Right atrium auricular region (tissue), 2 donors: ENCODE measurements at places on chromosomes 12 and 14.

DNA sequence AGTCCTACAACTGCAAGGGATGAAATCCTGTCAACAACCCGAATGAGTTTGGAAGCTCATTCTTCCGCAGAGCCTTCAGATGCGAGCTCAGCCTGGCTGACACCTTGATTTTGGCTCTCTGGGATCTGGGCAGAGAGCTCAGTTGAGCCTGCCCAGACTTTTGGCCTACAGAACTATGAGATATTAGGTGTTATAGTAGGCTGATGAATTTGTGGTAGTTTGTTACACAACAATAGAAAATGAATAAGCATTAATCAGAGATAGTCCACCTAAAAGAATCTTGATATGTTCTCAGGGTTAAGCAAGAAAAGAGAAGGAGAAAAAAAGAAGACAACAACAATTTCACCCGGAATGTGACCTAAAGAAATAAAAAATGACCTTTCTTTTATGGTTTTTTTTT, 30.4 kb upstream of the GZMB start:
- no peak for DNase-seq

DNA sequence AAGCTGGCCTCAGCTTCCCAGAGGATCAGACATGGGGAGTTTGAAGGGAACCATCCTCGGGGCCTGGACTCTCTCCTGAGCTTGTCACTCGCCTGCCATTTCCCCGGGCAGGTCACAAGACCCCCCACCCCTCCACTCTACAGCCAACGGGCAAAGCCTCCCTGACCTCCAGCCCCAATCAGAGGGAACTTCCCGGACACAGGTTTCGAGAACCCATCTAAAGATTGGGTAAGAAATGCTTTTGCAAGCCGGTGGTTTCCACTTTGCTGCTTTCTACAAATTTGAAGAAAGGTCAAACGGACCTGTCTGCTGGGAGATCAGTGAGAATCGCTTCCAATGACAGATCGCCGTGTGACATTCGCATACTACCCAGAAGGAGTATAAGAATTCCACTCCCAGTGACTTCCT, 89.6 kb downstream of the SCARB1 start:
- DNase-seq, result no peak

DNA sequence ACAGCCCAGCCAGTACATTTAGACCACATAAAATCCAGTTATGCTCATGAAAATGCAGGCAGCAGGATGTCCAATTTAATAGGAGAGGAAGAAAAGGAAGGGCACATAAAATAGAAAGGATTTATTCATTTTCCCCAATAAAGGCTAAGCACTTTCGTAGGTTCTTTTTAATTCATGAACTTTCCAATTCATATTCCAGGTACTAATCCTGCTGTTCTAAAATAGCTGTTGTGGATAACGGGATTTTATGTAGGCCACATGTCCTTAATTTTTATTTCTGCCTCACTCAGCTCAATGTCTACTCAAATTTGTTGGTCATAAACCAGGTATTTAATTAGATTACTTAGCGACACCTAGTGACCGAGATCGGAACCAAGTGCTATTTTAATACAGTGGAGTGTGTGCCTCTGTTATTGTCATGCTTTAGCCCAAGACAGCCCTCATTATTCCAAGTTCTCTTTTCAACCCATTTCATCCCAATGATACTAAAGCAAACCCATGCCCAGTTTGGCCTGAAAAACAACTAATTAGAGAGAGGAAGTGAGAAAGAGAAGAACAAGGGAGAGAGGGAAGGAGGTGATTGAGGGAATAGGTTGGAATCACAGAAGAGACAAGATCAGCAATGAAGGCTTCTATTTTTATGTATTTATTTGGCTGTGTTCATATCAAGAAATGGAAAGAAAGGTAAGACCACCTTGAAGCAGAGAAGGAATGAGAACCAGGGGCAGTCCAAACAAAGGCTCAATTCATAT, 45.9 kb upstream of the IFNG-AS1 start:
- peak; percentile 78 for DNase-seq

DNA sequence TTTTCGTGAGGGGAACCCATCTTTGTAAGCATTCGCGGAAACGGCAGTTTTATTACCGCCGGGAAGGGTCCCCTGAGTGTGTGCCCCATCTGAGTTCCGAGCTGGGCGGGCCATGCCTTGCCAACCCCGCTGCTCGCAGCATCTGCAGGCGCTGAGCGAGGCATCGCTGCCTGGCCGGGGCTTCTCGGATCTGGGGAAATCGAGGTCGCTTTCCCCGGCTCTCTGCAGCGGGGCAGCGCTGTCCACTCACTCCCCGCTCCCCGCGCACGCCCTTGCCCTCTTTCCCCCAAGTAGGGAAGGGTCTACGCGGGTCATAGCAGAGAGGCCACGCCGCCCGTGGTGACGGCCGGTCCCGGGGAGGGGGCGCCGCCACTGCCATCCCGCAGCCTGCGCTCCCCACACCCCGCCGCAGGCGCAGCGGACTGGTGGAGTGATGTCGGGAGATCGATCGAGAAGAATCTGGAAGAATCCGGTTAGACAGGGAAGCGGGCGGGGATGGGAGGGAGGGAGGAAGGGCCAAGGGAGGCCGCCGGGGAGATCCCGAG, 507 bp upstream of the FKBP4 start:
- no peak for DNase-seq

- no peak for DNase-seq
These were observed 6.3 kb upstream of the RIN3 start for GRCh38 chr14:92507174-92507768.

DNA sequence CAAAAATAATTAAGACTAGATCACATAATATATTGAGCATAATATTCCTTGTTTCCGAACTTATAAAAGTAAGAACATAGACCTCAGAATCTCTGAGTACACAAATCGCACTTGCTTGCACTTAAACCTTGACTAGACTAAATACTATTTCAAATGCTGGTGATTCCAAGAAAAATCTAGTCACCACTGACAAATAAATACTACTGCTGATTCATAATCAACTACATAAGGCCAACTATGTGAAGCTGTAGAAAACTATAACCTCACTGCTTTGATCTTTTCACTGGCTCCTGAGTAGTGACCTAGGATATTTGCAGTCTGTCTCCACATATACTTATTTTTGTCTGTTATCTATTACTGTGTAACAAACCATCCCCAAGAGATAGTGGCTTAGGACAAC, 245.4 kb downstream of the DIO2 start:
- no peak for DNase-seq

- DNase-seq, result no peak
These were observed 368.7 kb downstream of the NELL2 start for GRCh38 chr12:44507461-44507860.

DNA sequence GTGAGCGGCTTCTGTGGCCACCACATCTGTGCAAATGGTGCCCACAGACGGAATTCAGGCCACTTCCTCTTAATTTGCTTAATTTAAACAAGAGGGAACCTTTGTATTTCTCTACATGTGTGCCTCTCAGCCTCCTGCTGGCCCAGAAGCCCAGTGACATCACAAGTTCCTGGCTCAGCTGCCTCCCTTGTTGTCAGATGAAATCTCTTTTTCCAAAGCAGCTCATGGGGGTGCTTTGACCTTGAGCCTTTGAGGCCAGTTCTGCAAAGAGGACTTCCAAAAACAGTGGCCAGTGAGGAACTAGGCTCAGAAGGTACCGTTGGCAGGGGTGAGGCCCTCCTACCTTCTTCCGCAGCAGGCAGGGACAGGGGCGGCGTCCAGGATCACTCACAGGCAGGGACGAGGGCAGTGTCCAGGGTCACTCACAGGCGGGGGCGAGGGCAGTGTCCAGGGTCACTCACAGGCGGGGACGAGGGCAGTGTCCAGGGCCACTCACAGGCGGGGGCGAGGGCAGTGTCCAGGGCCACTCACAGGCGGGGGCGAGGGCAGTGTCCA, 35.0 kb upstream of the GALNT9 start:
- no peak for DNase-seq

GRCh38 chr14:102830474-102831045, 53.3 kb downstream of the TRAF3 start:
- DNase-seq, result no peak

DNA sequence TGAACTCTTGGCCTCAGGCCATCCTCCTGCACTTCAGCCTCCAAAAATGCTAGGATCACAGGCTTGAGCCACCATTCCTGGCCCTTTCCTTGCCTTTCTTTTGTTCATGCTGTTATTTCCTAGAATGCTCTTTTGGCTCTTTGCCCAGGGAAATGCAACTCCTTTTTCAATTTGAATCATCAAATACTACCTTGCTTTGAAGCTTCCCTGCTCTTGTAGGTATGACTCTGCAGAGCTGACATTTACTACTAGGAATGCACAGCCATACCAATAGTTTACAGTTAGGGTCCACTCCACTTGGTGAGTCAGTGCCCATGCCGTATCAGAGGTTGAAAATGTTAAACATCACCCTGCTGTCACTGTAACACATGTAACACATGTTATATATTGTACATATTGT, 107.0 kb upstream of the CRY1 start:
- DNase-seq, result no peak

GRCh38 chr12:77932216-77932615, 101.5 kb downstream of the NAV3 start:
- no peak for DNase-seq

GRCh38 chr12:112018571-112019237, 5.5 kb downstream of the ERP29 start:
- no peak for DNase-seq

DNA sequence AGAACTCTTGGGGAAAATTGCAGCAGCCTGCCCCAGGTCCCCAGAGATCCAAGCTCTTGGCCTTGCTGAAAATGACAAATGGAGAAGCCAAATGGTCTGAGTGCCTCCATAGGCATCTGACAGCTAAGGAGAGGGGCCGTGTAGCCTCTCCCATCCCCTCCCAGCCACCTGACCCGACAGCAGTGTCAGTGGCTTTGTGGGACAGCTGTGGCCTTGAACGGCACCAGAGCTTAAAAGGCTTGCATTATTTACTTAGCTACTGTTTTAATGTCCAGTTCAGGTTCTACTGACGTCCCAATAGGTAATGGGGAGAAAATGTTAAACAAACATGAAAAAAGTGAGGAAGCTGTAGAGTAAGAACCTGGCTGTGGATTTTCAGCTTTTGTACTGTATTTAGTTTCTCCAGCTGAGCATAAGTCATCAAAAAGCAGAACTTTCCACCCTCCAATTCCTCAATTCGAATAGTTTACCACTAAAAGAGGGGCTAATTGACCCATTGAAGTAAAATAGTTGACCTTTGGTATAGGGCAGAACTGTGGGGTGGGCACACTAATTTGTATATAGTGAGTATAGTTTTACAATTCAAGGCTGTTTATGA, 50.0 kb downstream of the FOS start:
- no peak for DNase-seq

DNA sequence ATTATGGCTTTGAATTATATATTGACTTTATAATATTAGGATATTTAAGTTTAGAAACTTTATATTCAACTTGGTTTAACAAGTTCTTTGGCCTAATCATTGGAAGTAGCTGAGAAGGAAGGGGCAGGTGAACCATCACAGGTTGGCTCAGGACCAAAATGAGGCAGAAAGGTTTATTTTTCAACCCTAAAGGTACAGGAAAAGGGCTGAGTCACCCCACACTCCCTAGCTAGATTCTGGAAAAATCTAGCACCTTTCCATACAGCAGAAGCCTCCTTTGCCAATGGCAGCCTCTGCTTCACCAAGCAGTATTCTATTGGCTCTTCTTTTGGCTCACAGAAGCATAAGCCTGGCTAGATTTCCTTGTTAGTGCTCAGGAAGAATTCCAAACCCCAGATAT, 19.3 kb upstream of the MED6 start:
- no peak for DNase-seq

- no peak for DNase-seq
These were observed 34.2 kb downstream of the CCDC88C start for GRCh38 chr14:91383439-91383838.

DNA sequence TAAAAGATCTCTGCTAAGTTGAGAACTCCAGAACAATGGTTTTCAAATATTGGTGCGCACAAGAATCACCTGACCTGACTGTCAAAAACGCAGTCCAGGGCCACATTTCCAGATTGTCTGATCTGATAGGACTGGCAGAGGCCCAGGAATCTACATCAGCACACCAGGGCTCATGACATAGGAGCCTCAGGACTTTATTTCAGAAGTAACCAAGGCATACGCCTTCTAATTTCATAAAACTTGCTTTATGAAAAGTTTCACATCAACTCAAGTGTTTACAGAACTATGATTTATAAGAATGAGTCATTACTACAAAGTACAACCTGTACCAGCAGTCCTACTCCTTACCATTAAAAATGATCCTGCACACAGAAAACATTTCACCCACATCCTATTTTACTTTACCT, 47.7 kb upstream of the PTPRO start:
- DNase-seq, result no peak

- DNase-seq, result no peak
These were observed 1.7 kb downstream of the PPM1H start for GRCh38 chr12:62933220-62933601.

- no peak for DNase-seq
These were observed 137.4 kb downstream of the ANO2 start for GRCh38 chr12:5807514-5808219.

- DNase-seq, result no peak
These were observed 373.1 kb downstream of the SOX5 start for GRCh38 chr12:23576372-23576771.

- no peak for DNase-seq
These were observed 295.3 kb downstream of the IPO8 start for GRCh38 chr12:30400349-30400748.

- DNase-seq, result no peak
These were observed 4.4 kb downstream of the LGALS3 start for GRCh38 chr14:55133416-55133815.

DNA sequence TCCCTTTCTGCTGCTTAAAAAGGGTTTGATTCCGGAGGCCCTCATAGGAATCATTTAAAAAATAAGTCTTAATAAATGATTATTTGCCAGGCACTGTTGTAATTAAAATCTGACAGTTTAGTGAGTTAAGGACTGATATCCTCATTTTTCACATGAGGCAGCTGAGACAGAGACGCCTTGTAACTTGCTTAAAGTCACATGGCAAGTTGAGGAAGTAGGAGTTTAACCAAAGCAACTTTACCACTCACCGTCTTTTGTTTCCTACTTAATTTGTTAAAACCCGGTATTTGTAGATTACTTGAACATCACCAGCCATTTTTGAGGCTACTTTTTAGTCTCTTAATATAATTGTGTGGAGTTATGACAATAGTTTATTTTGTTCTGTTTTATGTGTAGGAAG, 2.4 kb downstream of the TIGAR start:
- DNase-seq, result no peak

GRCh38 chr14:61178226-61179060, 102.7 kb downstream of the TMEM30B start:
- no peak for DNase-seq

DNA sequence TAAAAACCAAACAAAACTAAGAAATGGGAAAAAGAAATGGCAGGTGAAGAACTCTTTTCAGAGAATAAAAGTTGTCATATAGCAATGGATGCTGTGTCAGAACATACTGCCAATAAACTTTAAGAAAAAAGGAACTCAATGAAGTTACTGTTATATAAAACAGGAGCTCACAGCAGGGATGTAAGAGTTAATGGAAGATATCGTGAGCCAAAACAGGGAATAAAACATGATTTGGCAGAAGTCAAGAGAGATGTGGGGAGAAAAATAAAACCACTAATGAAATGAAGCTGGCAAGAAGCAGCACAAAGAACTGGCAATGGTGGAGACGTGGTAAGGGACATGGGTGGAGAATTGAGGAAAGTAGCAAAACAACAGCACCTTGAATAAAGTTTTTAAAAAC, 61.0 kb downstream of the TAOK3 start:
- no peak for DNase-seq
